ENCODE measurements at places on chromosomes 7 and 10.

- DNase-seq = no peak
Measured at GRCh38 chr10:114034923-114035645, 8.6 kb upstream of the ADRB1 start.

- no peak for DNase-seq
Measured at GRCh38 chr10:101183458-101184183, 45.6 kb downstream of the LBX1 start.

DNA sequence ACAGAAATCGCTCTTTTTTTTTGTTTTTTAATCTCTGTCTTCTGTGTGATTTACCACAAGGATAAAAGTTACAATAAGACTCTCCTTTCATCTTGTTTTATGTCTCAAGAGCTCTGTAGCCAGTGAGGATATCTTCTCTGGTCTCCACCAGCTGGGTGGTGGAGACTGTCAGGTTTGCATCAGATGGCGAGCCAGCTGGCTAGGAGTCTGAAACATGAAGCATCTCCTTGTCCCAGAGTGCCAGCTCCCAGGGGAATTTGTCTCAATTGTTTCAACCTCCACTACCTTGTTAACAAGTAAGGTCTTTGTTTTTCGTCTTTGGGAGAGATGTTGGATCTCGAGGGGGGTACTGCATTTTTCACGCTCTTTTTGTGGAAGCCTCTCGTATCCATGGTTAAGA lies 47.3 kb downstream of the FRMPD2 start:
- DNase-seq = no peak

- no peak for DNase-seq
Measured at GRCh38 chr7:87156709-87157108, 4.5 kb downstream of the DMTF1 start.

DNA sequence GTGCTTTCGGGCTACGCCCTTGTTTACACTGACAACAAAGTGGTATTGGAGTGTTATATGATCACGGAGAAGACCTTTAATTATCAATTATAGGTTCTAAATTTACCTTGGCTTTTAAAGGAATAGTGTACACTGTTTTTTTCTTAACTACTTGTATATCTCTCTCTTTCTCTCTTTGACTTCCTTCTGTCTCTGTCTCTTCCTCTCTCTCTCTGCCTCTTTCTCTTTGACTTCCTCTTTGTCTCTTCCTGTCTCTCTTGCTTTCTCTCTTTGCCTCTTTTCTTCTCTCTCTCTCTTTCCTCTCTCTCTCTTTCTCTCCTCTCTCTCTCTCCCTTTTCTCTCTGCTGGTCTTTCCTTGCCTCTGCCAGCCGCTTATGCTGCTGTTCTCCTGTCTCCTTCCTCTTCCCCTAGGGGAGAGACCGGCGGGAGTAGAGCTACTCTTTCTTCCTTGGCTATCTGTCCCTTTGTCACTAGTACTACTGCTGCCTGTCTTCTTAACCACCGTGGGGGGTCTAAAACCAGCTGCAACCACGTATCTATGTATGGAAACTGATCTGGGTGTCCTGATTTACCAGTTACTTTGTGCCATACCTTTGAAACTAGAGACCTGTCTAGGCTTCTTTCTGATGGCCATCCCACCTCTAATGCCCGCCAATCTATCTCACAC lies 36.9 kb upstream of the GSDME start:
- DNase-seq = no peak

DNA sequence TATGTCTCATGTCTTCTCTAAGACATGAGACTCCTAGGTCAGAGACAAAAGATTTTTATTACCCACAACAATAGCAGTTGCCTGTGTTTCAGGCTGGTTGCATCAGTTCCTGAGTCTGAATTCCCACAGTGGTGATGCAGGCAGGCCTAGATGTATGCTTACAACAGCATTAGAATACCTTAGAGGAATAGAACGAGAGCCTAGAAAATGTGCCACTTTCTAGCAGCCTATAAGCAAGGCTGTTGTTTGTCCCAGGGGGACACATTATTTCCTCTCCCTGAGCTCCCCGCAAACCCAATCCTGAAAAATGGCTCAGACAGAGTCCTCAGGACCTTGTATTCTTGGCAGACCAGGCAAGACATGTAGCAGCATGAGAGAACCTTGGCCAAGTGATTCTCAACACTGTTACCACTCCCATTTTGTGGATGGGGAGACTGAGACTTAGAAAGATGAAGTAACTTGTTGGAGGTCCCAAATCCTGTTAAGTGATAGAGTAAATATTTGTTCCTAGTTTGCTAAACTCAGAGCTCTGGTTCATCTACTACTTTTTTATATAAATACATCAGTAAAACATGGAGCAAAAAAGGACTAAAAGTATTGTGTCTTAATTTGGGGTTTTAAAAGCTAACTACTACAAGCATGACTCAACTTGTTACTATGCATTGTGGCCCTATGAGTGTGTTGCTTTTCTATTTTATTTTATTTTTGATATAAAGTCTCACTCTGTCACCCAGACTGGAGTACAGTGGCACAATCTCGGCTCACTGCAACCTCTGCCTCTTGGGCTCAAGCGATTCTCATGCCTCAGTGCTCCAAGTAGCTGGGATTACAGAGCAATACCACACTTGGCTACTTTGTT lies 14.2 kb downstream of the VTI1A start:
- DNase-seq = no peak

- DNase-seq = no peak
Measured at GRCh38 chr10:124091646-124092249, 1.6 kb downstream of the CHST15 start.

- no peak for DNase-seq
Measured at GRCh38 chr10:113226831-113227445, 276.9 kb downstream of the TCF7L2 start.

DNA sequence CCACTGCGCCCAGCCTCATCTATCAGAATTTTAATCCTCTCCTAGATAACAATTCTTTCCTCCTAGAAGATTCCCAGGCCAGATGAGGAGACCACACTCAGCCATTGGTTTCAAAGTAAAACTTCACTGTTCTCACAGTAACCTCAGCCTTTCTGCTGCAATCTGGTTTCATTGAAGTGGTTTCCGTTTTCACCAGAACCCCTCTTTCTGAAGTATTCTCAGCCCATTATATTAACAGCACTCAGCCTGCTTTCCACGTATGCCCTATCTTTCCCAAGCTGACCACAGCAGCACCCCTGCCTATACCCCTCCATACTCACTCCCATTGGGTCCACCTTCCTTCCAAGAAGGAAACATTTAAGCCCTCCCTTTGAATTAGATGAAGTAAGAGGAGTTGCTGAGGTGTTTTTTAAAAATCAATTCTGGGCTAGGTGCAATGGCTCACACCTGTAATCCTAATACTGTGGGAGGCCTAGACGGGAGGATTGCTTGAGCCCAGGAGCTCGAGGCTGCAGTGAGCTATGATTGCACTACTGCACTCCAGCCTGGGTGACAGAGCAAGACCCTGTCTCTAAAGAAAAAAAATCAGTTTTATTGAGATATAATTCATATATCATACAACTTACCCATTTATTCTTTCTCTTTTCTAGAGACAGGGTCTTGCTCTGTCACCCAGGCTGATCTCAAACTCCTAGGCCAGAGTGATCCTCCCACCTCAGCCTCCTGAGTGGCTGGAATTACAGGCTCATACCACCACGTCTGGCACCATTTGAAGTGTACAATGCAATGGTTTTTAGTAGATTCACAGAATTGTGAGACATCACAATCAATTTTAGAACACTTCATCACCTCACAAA lies 11.3 kb downstream of the PLAU start:
- DNase-seq = no peak

GRCh38 chr7:2034291-2035201 lies 198.2 kb downstream of the MAD1L1 start:
- DNase-seq = peak; percentile 8

- no peak for DNase-seq
Measured at GRCh38 chr10:111993321-111993720, 190.2 kb downstream of the GPAM start.

DNA sequence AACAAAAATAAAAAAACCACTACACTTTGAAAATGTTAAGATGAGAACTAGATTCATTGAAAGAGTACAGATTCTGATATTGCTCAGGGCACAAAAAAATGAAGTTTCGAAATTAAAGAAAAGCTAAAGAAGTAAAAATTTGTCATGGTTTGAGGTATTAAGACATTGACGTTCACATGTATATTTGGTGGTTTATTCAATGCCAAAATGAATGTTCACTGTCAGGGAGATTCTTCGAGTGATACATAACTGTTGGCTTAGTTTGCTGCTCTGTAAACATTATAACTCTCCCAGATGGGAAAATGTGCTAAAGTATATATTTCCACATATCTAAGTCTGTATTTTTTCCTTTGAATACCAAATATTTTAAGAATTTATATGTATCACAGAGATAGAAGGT lies 345.0 kb downstream of the SEMA3D start:
- no peak for DNase-seq

DNA sequence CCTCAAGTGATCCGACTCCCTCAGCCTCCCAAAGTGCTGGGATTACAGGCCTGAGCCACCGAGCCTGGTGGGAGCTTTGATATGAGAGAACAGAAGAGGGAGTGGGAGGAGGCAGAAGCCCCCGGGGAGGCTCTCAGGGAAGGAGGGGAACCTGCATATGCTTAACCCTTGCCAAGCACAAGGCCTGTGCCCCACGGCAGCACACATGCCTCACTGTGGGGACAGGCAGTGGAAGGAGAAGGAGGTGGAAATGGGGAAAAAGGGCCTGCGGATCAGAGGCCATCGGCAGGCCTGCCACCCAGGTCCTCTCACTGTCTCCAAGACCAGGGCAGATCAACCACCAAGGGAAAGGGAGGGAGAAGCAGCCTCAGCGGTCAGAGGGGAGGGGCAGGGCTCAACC lies 7.2 kb upstream of the GRID1 start:
- DNase-seq = no peak

- DNase-seq = no peak
Measured at GRCh38 chr10:129945526-129945925, 18.5 kb downstream of the EBF3 start.

DNA sequence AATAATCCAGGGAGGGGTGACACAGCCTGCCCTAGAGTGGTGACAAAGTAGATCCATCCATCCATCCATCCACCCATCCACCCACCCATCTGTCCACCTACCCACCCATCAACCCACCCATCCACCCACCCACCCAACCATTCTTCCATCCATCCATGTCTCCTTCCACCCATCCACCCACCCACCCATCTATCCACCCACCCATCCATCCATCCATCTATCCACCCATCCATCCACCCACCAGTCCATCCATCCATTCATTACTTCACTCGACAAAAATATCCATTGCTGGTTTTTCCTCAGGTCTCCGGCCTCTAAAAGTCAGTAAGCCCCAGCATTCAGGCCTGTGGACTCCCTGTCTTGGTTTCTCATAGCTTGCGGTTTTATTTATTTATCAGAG lies 12.5 kb upstream of the LIMK1 start:
- no peak for DNase-seq

- no peak for DNase-seq
Measured at GRCh38 chr10:17470246-17470645, 15.9 kb upstream of the ST8SIA6 start.

DNA sequence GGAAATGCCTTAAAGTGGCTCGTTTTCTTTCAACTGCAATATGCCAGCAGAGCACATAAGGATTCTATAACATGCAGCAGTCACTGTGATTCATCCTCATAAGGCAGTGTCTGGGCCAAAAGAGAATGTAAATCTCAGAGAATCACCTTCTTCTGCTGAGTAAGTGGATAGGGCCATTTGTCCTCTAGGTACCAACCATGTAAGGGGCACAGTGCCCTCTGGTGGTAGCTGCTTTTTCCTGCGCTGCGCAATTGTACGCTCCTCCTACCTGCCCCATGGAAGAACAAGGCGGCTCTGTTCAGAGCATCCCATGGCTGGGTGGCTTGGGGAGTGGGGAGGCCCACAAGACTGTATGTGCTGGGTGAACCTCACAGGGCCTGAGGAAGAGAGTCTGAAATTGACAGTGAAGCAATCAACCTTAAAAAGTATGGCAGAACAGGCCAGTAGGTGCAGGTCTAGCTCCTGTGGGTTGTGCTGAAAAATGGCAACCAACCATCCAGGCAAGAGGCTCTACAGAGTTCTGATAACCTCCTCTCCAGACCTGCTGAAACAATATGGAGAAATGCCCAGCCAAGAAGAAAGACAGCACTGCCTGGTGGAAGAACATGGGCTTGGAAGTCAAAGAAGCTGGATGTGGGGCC lies 78.6 kb upstream of the C10orf90 start:
- peak; percentile 56 for DNase-seq

DNA sequence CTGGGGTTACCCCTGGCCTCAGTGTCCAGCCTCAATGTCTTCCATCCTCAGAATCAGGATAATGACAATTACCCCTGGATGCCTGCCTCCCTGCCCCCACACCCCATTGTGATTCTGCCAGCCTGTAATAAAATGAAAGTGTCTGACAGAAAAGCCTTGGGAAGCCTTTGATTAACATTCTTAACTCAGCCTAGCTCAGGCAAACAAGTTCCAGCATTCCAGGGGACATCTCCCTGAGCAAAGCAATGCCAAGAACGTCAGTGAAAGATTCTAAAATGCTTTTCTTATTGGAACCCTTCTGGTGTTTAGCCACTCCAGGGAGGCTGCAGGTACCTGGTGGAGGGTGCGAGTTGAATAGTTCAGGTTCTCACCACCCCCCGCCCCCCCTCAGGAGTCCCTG lies 18.7 kb downstream of the AFAP1L2 start:
- DNase-seq = no peak

DNA sequence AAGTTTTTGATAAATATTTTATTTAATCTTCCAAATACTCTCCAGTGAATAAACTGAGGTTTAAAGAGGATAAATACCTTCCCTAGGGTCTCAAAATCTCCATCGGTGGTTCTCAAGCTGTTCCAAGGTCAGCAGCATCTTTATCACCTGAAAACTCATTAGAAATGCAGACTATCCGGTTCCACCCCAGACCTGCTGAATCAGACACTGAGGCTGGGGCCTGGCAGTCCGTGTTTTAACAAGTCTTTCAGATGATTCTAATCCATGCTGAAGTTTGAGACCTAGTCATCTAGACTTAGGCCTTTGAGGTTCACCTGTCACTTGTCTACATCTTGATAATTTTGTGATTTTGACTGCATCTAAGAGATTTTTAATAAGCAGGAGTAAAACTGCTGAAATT lies 37.5 kb downstream of the PLEKHA8 start:
- DNase-seq = no peak

GRCh38 chr7:121392277-121393004 lies 3.7 kb downstream of the FAM3C start:
- no peak for DNase-seq

DNA sequence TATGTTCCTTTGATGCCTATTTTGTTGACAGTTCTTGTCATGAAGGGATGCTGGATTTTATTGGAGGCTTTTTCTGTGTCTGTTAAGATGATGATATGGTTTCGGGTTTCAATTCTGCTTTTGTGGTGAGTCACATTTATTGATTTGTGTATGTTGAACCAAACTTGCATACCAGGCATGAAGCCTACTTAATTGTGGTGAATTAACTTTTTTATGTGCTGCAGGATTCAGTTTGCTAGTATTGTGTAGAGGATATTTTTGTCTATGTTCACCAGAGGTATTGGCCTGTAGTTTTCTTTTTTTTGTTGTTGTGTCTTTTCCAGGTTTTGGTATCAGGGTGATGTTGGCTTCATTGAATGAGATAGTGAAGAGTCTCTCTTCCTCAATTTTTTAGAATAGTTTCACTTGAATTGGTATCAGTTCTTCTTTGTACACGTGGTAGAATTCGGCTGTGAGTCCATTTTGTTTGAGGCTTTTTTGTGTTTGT lies 345.9 kb downstream of the KIF20B start:
- no peak for DNase-seq

GRCh38 chr7:131605280-131605878 lies 49.0 kb upstream of the PODXL start:
- DNase-seq = no peak
